ENCODE measurements at places on chromosomes 11 and 22.

DNA sequence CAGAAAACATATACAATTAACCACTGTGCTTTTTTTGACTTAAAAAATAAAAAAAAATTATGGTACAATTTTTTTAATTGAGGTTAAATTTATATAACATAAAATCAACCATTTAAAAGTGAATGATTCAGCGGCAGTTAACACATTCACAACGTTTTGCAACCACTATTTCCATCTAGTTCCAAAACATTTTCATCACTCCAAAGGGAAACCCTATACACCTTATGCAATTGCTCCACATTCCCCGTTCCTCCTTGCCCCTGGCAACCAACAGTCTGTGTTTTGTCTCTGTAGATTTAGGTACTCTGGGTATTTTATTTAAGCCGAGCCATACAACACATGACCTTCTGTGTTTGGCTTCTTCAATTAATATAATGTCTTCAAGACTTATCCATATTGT lies 15.3 kb downstream of the DDI1 start:
- no peak for DNase-seq

- DNase-seq: no peak
These were observed 51.6 kb downstream of the TBC1D22A start for GRCh38 chr22:46813816-46814597.

DNA sequence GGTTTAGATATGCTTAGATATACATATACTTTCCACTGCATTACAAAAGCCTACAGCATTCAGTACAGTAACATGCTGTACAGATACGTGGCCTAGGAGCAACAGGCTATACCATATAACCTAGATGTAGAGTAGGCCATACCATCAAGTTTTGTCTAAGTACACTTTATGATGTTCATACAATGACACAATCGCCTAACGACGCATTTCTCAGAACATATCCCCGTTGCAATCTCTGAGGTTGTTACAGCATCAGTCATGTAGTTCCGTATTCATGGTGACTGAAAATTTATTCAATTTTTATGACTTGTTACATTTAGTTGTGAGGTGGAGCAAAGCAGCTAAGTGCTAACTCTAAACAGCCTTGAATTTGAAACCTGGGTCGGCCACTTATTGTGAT lies 6.7 kb downstream of the ZBTB44 start:
- DNase-seq: no peak

- peak; percentile 46 for DNase-seq
These were observed 6.9 kb downstream of the C11orf68 start for GRCh38 chr11:65911682-65912568.

DNA sequence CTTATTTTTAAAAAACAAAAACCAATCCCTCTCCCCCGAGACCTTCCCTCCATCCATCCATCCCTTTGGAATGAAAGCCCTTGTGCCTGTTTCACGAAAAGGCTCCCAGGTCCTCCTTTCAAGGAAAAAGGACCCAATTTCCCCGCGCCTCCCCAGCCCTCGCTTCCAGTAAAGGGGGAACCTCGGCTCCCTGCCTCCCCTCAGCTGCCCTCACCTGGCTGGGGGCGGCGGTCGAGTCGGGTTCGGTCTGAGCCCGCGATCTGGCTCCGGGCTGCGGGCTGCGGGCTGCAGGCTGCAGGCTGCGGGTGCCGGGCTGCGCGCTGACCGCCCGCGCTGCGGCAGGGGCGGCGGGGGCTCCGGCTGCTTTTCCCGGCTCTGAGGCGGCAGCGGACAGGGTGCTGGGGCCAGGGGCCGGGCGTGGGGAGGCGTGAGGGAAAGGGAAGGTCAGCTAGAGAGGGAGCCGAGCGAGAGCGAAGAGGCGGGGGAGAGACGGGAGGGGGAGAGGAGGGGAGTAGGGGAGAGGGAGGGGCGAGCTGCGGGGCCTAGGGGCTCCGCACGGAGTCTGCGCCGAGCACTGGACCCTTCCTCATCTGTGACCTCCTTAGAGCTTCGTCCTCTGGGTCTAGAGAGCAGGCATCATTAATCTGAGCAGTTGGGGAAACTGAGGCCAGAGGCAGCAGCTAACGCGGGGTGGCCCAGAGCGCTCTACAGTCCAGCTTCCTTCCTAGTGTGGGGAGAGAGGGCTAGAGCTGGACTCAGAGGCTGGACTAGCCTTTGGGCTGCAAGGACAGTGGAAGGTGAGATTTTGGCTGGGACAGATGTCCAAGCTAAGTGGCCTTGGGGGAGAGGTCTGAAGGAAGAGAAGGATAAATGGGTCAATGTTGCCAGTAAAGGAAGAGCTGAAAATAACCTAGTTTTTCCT lies at the start of gene C1QTNF4:
Gene C1QTNF4, minus strand, starts transcription at position 478 of the 922 bp plus-strand sequence. CDS start 3,601 bp downstream, outside the sequence.
- DNase-seq: no peak

GRCh38 chr11:61138935-61139334 lies 22.3 kb downstream of the VPS37C start:
- no peak for DNase-seq

GRCh38 chr11:104565583-104565961 lies 332.7 kb downstream of the CASP12 start:
- no peak for DNase-seq

- no peak for DNase-seq
These were observed 44.1 kb downstream of the AP2A2 start for GRCh38 chr11:969651-970205.

DNA sequence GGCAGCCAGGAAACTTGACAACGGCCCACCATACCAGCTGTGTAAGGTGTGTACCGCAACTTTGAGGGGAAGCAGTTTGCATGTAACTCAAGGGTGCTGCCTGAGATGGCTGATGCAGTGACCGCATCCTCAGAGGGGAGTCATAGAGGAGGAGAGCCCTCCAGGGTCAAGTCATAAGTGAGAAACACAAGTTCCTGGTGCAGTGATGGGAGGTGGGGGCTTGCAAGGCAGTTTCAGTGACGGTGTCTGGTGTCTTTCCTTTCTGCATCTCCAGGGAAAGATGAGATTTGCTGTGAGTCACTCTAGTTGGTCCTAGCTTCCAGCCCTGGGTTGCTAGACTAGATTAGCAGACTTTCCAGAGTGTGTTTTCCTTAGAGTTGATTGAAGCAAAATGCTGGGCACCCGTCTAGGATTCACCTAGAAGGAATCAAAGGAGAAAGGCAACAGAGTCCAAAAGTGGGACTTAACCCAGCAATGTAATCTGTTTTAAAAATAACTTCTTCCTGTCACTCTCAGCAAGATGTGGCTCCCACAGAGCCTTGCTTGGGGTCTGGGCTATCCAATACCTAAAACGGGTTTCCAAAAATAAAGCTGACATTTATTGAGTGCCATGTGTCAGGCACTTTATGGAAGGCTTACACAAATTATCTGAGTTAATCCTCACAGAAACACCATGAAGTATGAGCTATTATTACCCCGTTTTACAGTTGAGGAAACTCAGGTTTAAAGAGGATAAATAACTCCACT lies 265.4 kb upstream of the PLET1 start:
- DNase-seq: no peak

GRCh38 chr11:124195189-124195734 lies 12.1 kb downstream of the OR10D3 start:
- no peak for DNase-seq

Measured in gastrocnemius medialis (tissue), 4 donors.